Activated naive CD8-positive, alpha-beta T cell treated with anti-CD3 and anti-CD28 coated beads for 36 hours (primary cell): ENCODE measurements at places on chromosomes 2 and 18. TPM values are rescaled to one million over a fixed set of nuclear protein-coding genes. Genes with fewer than 3 reads are reported as not detected.

ITPRIPL1 gene
- total RNA-seq = 46.0 TPM

MEP1B gene
- total RNA-seq = not detected

AKAIN1 gene
- total RNA-seq = not detected

FHOD3 gene
- not detected for total RNA-seq

DNA sequence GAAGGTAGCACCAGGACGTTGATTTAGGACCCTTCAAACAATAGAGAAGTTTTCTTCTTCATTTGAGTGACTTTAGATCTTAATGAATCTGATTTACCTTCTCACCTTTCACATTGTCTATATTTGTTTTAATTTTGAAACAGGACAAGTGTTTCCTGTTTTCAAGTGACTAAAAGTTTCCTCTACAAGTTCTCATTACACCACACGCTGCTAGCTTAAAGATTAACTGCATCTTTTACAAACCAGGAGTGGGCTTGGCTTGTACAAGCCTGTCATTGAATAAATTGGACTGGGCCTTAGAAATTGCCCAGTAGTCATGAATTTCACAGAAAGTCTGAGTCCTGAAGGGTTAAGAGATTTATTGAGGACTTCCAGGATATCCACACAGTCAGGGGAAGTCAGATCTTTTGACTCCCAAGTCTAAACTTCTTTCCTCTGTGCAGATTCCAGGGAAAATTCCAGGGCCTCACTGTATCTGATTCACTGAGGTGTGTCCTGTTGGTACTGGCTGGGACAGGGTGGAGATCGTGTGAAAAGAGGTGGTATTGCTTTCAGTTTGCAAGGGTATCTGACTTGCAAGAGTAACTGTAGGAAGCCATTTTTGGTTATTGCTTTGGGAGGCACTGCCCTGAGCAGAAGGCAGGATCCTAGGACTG, 3.4 kb downstream of the SGPP2 start:
- no peak for DNase-seq
- peak overlapping the region; percentile 13 for H3K27ac ChIP-seq
- peaks cover 28% of the 10 kb centered on the region for H3K4me1 ChIP-seq
- peaks cover 9% of the 10 kb centered on the region for H3K36me3 ChIP-seq
- peaks cover 66% of the 10 kb centered on the region for H3K27me3 ChIP-seq

DNA sequence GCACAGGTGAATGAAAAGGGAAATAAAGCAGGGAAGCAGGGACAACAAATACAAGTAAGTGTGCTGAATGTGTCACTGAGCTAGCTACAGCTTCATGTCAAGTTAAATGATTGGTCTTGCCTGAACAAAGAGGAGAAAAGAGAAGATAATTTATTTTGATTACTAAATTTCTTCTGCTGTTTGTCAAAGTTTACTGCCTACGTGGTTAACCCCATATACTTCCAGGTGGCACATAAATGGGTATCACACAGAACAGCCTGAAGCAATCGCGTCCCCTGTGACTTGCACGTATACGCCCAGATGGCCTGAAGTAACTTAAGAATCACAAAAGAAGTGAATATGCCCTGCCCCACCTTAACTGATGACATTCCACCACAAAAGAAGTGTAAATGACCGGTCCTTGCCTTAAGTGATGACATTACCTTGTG, 434.2 kb downstream of the LRRTM4 start:
- peaks cover 25% of the 10 kb centered on the region for H3K27me3 ChIP-seq
- H3K4me1 ChIP-seq = no peaks in the 10 kb centered on the region
- no peak for DNase-seq
- H3K4me3 ChIP-seq = no peak overlapping the region

DNA sequence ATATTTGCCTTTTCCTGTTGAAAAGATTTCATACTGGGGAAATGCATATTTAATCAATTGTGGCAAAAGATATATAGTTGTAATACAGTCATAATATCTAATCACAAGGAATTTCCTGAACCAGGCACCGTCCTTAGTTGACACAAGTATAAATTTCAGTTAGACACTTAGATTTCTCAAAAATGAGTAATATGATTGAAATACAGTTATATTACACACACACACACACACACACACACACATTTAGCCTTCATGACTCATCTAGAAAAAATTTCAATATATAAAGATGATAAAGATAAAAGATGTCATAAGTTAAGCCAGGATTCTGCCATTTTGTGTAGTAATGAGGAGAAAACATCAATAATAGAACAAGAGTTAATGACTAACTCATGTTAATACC, 258.4 kb upstream of the ZNF804A start:
- no peaks in the 10 kb centered on the region for H3K4me1 ChIP-seq
- H3K27ac ChIP-seq = no peak overlapping the region
- H3K36me3 ChIP-seq = no peaks in the 10 kb centered on the region
- no peak overlapping the region for H3K4me3 ChIP-seq

DNA sequence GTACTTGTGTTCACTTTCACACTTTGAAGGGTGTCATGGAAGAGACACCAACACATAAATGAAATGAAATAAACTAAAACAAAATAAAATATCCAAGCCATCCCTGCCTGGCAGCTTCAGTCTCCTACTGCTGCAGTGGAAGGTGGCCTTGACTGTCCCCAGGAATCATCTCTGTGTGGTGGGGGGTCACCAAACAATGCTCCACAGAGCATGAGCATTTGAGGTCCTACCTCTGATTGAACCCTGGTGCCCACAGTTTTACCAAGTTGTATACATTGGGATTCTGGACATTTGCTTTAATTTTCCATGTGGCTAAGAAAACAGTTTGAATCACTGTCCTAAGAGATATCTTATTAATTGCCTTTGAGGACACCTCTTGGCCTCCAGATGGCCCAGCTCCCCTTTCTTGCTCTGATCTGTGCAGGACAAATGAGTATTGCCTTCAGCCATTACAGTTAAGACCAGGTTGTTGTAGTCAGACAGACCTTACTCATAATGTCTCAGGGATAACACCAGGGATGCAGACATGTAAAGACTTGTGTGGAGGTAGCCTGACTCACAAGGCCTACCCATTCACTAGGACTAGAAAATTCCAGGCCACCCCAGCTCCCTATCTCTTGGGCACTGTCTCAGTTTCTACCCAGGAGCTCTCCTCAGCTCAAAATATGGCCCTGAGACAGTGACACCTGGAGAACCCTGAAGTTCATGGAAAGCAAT, 195.0 kb downstream of the MYCN start:
- H3K4me3 ChIP-seq = no peak overlapping the region
- no peaks in the 10 kb centered on the region for H3K36me3 ChIP-seq
- H3K27ac ChIP-seq = no peak overlapping the region
- no peak for DNase-seq
- H3K4me1 ChIP-seq = no peaks in the 10 kb centered on the region

GRCh38 chr18:47284721-47285395, 33.4 kb upstream of the SKOR2 start:
- H3K4me1 ChIP-seq = no peaks in the 10 kb centered on the region
- no peak overlapping the region for H3K27ac ChIP-seq
- H3K27me3 ChIP-seq = peaks cover 29% of the 10 kb centered on the region
- H3K4me3 ChIP-seq = no peak overlapping the region
- H3K36me3 ChIP-seq = no peaks in the 10 kb centered on the region
- DNase-seq = no peak

DNA sequence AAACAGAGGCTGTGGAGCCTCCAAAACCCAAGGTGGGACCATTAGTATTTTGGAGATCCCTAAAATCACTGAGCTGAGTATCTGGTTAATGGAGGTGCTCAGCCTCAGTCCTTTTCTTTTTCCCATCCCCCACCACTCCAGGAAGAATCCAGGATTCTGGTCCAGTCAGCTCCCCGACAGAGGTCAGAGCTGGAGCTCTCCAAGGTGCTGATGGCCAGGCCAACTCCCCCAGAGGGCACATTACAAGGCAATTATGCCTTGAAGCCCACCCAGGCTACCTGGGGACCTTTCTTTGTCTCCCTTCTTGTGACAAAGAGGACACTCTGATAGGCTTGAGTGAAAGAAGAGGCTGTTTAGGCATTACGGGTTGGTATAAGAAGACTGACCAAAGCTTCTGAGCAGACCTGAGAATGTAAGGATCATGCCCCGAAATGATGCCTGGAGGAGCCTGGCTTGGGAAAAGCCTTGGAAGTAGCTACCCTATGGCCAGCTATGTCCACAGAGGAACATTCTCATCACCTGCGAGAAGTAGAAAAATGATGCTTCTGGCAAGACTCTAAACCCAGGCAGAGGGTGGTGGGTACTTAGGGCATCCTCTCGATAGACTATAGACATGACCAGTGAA, 102.5 kb upstream of the LDAH start:
- no peak overlapping the region for H3K27ac ChIP-seq
- H3K4me1 ChIP-seq = no peaks in the 10 kb centered on the region
- H3K27me3 ChIP-seq = peaks cover 22% of the 10 kb centered on the region
- no peak for DNase-seq
- peaks cover 2% of the 10 kb centered on the region for H3K36me3 ChIP-seq
- H3K4me3 ChIP-seq = no peak overlapping the region

- H3K36me3 ChIP-seq = no peaks in the 10 kb centered on the region
- no peak overlapping the region for H3K4me3 ChIP-seq
- H3K27me3 ChIP-seq = no peaks in the 10 kb centered on the region
- no peaks in the 10 kb centered on the region for H3K4me1 ChIP-seq
- DNase-seq = no peak
- H3K27ac ChIP-seq = no peak overlapping the region
Measured at GRCh38 chr2:36663851-36664695, 32.4 kb upstream of the VIT start.

DNA sequence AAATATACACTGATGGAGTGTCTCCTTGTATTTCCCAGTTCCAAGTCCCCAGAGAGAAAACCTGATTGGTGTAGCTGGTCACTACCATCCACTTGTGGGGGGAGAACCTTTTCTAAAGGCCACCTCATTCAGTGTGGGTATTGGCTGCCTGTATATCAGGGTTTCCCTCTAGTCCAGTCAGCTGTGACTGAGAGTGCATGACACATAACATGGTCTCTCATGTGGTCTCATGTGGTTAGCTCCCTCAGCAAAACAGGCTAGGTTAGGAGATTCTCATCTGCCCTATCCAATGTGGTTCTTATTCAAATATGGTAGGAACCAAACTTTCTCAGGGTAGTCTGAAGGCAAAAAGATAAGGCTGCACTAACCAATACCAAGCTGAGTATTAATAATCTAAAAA, 4.1 kb upstream of the GORASP2 start:
- H3K27me3 ChIP-seq = no peaks in the 10 kb centered on the region
- DNase-seq = no peak
- H3K4me1 ChIP-seq = peaks cover 13% of the 10 kb centered on the region
- H3K4me3 ChIP-seq = no peak overlapping the region
- no peak overlapping the region for H3K27ac ChIP-seq
- peaks cover 7% of the 10 kb centered on the region for H3K36me3 ChIP-seq

GRCh38 chr18:3916082-3916481, 466.1 kb downstream of the TGIF1 start:
- no peaks in the 10 kb centered on the region for H3K27me3 ChIP-seq
- no peak overlapping the region for H3K27ac ChIP-seq
- no peak for DNase-seq

DNA sequence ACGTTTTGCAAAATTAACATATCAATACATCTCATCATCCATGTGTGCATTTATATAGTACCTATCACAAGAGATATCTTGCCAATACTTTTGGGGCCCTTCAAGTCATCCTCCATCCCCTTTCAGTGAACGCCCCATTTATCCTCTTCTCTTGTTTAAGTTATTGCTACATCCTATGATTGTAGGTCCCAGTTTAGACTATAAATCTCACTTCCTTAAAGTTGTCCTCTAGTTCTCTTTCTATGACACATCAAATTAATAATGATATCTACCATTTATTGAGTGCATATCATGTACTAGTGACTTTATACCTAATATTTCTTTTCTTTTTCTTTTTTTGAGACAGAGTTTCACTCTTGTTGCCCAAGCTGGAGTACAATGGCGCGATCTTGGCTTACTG, 28.8 kb upstream of the FBXO11 start:
- no peaks in the 10 kb centered on the region for H3K36me3 ChIP-seq
- no peak overlapping the region for H3K27ac ChIP-seq
- no peaks in the 10 kb centered on the region for H3K27me3 ChIP-seq

DNA sequence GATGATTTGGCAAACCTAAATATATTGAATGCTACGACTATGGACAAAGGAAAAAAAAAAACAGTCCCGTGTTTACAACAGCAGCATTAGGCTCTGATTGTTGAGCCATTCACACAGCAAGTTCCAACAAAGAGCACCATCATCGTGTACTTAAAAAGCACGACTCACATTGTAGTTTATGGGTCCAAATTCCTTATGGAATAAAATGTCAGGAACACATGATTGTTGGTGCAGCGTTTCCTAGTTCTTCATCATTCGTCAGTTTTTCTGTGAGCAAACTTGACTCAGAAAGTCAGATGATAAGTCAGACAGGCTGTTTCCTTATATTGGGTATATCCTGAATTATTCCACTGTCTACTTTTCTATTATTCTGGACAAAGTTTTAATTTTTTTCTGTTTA, 10.0 kb upstream of the KIDINS220 start:
- H3K4me3 ChIP-seq = no peak overlapping the region
- no peak overlapping the region for H3K27ac ChIP-seq
- no peak for DNase-seq

DNA sequence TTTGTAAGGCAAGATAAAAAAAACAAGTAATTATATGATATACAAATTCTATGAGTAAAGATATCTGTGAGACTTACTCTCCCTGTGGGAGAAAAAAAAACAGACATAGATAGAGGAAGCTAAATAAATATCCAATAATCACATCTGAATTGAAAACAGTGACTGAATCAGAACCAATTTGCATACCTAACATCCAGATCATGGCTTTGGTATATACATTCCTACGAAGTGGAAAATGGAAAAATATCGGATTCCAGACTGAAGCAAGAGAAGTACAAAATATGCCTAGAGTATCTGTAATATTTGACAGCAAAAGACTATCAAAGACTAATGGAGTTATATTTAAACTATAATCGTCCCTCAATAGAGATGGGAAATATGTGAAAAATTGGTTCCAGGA, 1108.1 kb upstream of the CHAC2 start:
- no peak overlapping the region for H3K4me3 ChIP-seq
- no peaks in the 10 kb centered on the region for H3K27me3 ChIP-seq
- DNase-seq = no peak
- H3K36me3 ChIP-seq = no peaks in the 10 kb centered on the region
- H3K4me1 ChIP-seq = no peaks in the 10 kb centered on the region

- H3K27me3 ChIP-seq = no peaks in the 10 kb centered on the region
- peaks cover 5% of the 10 kb centered on the region for H3K4me1 ChIP-seq
- H3K36me3 ChIP-seq = peaks cover 4% of the 10 kb centered on the region
- no peak overlapping the region for H3K4me3 ChIP-seq
- no peak for DNase-seq
- H3K27ac ChIP-seq = no peak overlapping the region
Measured at GRCh38 chr18:35430721-35431373, 53.7 kb upstream of the ZNF396 start.

DNA sequence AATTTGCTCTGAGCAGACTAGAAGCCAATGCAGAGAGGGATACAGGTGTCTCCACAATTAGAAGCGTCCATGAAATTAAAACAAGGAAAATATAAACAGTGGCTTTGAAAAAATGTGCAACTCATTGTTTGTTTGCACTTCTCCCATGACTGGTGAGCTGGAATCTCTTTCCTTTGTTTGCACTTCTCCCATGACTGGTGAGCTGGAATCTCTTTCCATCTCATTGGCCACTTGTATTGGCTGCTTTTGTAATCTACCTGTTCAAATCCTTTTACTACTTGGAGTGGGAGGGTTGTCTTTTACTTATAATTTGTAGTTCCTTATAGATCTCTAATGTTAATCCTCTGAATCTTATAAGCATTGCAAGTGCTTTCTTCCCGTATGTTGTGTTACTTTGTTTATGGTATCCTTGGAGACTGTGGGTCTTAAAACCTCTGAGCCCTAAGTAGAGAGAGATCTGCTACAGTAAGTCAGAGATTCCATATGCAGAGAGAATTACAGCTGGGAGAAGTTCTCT, 94.1 kb downstream of the RTN4 start:
- H3K27ac ChIP-seq = no peak overlapping the region
- no peak overlapping the region for H3K4me3 ChIP-seq
- H3K4me1 ChIP-seq = no peaks in the 10 kb centered on the region
- no peak for DNase-seq
- no peaks in the 10 kb centered on the region for H3K27me3 ChIP-seq
- peaks cover 1% of the 10 kb centered on the region for H3K36me3 ChIP-seq
